ENCODE measurements at places on chromosomes 12 and 14.

DNA sequence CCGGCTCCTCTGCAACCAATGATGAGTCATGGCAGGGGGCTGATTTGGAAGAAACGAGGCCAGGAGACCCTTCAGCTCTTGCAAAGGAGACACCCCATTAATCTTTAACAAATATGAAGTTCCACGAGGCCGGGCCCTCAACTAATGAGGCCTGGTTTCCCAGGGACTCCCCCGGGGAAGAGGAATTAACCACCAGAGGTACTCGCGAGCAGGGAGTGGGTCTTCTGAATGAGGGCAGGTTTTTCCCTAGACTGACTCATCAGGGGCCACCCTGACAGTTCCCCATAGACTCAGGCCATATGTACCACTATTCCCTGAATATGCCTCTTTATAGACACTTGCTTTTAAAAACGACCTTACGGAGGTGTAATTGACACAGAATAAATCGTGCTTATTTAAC lies 150.7 kb upstream of the LHX5 start:
- DNase-seq: no peak

GRCh38 chr14:49950275-49951228 lies 57.7 kb downstream of the ARF6 start:
- DNase-seq: no peak

DNA sequence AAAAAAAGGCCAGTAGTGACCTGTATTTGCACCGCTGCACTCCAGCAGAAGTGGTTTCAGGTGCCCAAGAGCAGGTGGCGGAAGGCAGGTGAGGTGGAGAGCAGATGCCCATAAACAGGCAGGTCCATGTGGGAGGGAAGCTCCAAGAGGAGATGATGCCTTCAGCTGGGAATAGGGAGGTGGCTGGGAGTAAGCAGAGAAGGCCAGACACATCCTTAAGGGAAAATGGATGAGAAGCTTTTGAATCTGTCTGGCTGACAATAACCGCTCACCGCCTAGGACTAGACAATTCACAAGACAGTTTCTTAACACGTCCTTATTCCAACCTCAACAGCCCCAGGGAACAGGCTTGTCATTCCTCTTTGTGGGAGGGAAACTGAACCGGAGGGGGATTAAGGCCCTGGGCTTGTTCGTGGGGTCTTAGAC lies 43.9 kb upstream of the PLEKHG6 start:
- no peak for DNase-seq

DNA sequence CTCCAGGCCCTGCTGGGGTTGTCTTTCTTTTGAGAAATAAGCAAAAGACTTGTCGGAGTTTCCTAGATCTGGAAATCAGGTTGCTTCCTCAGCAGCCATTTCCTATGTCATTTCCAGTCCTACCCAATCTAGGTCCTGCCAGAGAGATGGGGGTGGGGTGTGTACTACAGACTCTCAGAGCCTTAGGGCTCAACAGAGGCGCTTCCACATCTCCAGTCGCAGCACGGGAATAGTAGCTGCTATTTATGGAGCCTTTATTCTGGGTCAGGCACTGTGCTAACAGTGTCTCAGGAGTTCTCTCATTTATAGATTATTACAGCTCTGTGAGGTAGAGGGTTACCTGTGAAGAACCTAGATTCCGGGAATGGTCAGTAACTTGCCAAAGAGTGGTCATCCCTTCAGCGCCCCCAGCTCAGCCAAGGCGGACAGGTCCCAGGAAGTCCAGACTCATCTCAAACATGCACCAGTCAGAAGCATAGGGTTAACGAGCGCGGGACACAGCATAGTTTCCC lies 21.9 kb downstream of the DHRS2 start:
- DNase-seq: no peak

DNA sequence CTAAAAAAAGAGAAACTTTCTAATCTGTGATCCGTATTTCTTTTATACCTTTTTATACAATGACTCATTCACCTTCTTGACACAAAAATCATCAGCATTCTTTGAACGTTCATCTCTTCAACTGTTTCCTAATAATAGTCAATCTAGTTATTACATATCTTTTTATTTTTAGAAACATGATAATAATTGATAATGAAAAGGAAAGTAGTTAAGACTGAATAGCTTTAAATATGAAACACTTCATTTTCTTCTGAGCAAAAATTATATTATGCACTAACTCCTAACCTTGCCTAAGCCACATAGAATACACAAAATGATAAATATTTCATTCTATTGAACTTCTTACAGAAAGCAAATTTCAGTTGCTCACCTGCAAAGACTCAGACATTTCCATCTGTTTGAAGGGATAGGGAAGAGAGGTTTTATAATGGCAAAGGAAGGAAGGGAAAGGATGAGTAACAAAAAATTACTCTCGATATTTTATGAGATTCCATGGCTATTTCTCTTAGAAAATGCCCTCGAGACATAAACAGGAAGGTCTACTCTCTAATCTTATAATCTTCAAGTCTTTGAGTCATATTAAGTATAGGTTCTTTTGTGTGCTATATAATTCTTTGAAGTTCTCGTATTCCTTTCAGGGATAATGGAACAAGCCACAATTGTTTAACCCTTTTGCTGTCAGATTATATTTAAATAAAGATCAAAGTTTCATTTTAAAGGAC lies 7.5 kb upstream of the KLHL42 start:
- DNase-seq: no peak

DNA sequence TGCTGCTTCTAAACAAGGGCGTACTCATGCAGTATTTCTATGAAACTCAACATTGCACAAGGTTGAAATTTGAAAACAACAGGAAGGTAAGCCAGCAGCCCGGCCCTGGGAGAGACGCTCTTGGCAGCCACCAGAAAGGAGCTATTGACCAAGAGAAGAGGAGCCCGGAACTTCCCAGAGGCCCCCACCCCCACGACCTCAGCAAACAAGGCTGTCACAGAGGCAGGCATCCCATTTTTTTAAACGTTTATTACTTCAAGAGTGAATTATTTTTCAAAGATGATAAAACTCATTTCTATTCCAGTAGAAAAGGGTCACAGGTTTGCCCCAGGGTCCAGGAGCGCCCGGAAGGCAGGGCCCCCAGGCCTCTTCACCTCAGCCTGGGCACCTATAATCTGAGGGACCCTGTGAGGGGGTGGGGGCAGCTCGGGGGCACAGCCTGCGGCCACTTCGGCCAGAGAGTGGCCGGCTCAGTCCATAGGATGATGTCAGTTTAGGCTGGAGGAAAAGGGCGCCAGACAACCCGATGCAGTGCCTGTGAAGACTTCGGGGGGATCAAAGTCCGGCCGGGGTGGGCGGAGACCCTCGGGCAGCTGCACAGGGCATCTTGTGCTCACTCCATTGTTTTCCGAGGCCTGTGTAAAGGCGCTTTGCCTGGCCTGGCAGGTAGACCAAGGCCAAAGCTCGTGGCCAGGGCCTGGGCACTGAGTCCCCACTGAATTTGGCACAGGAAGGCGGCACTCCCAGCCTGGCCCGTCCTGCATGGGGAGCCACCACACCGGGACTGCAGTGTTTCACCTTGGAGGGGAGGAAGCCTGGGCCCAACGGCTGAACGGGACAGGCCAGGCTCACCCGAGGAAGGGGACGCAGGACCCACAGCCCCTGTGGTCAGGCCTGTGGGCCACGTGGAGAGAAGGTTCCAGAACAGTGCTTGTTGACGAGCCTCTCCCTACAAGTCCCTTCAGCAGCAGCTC lies 86.0 kb downstream of the SCARB1 start:
- DNase-seq: no peak

DNA sequence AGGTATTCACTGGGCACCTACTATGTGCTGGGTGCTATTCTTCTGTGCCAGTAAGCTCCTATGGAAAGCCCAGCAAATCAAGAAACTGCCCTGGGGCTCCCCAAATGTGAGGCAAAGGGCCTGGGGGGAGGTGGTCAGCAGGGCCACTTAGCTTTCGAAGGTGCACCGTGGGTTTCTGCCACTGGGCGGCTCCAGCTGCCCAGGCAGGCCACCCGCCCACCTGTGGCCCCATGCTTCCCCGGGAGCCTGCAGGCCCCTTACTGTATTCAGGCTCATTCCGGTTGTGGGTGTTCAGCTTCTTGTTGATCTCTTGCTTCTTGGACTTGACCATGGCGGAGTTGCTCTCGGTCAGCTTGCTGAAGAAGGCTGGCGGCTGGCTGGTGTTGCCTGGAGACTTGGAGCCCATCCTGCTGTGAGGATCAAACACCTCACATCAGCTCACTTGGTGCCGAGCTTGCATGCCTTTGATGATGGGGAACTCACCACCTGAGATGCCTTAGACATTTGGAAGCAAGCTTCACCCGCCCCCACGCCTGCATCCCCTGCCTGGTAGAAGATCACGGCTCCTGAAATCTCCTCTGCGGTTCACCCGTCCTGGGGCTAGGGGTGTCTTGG lies 37.3 kb downstream of the RFLNA start:
- DNase-seq: no peak

GRCh38 chr12:63808631-63809030 lies 28.9 kb downstream of the RXYLT1 start:
- no peak for DNase-seq

DNA sequence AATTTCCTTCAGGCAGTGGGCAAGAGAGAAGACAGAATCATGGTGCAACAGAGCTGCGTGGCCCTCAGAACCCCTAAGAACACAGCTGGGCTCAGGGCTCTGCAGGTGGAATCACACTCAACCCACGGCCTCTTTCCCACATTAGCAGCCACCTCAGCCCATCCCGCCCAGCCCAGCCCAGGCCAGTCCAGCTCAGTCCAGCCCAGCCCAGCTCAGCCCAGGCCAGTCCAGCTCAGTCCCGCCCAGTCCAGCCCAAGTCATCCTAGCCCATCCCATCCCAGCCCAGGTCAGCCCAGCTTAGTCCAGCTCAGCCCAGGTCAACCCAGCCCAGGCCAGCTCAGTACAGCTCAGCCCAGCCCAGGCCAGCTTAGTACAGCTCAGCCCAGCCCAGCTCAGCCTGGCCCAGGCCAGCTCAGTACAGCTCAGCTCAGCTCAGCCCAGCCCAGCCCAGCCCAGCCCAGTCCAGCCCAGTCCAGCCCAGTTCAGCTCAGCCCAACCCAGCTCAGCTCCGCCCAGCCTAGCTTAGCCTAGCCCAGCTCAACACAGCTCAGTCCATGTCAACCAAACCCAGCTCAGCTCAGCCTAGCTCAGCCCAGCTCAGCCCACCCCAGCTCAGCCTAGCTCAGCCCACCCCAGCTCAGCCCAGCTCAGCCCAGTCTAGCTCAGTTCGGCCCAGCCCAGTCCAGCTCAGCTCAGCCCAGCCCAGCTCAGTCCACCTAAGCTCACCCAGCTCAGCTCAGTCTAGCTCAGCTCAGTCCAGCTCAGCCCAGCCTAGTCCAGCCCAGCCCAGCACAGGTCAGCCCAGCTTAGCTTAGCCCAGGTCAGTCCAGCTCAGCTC lies 183.1 kb downstream of the TMEM121 start:
- no peak for DNase-seq

- no peak for DNase-seq
Measured at GRCh38 chr12:81167694-81168093, 89.8 kb downstream of the ACSS3 start.

GRCh38 chr12:56152756-56153677 lies 630 bp downstream of the MYL6B start:
- no peak for DNase-seq

DNA sequence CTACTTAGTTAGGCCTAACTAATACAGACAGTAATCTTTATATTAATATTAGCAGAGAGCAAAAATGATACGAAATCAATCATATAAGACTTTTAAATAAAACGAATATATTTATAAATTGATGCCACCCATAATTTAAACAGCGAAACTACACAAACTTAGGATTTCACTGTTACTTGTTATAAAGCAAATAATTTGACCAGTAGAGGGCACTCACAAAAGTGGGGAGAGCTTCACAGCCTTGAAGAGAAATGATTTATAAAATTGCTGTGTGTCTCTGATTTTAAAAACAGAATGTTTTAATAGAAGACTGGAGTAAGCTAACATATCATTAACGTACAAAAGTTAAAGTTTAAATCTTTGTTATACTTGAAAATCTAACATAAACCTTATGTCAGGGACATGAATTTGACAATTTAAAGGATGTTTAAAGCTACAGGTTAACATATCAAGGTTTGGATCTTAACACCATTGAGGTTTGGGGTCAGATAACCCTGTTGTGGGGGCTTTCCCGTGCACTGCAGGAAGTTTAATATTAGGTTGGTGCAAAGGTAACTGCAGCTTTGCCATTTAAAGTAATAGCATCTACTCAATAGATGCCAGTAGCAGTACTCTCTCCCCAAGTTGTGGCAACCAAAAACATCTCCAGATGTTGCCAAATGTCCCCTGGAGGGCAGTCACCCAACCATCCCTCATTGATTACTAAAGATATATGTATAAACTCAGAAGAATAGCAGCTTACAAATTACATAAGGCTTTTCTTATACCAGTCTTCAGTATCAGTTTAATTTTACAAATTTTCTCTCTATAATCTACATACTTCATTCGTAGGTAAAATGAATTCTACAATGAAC lies 9.3 kb downstream of the KRAS start:
- no peak for DNase-seq

DNA sequence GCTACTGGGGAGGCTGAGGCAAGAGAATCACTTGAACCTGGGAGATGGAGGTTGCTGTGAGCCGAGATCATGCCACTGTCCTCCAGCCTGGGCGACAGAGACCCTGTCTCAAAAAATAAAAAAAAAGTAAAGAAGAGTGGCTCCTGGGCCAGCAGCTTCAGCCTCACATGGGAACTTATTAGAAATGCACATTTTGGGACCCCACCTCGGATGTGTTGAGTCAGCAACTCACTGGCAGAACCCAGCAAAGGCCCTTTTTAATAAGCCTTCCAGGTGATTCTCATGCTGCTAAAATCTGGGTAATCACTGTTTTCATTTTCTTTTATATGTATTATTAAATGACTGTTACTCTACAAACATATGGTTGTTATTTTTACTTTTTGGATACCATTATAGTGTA lies 41.6 kb downstream of the TBK1 start:
- no peak for DNase-seq

DNA sequence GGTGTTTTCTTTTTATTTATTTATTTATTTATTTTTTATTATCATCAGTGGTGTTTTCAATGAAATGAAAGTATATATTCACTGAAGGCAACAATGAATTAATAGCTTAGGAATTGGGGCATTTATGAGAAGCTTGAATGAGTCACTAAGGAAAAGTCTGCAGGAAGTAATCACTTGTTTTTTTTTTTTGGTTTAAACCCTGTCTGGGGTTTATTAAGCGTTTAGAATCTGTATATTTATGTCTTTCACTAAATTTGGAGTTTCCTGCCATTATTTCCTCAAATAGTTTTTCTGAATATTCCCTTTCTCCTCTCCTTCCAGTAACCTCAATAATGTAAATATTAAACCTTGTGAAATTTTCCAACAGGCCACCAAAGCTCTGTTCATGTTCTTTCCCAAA lies 85.5 kb downstream of the TESC start:
- no peak for DNase-seq

DNA sequence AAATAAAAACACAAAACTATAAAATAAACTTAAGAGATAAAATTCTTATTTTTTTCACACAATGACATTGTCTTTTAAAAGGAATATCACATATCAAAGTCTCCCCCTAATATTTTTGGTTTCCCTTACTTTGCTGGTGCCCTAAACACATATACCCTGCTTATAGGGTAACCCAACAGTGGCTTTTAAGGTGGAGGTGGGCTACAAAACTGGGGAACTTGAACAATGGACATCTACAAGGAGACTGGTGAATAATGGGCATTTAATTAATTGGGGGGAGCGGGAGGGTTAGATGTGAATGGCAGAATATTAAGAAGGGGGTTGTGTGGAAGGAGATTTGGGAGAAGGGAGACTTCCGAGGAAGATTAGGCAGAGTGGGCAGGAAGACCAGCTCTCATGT lies 9.6 kb downstream of the B4GALNT1 start:
- no peak for DNase-seq

- DNase-seq: no peak
Measured at GRCh38 chr12:10406725-10407124, 2.8 kb downstream of the KLRC4 start.

- no peak for DNase-seq
Measured at GRCh38 chr12:48966177-48966895, 5.2 kb downstream of the WNT10B start.

- no peak for DNase-seq
Measured at GRCh38 chr14:21419528-21419927, 35.7 kb upstream of the SUPT16H start.
